ENCODE measurements at places on chromosomes 11 and 22. TPM values are rescaled to one million over a fixed set of nuclear protein-coding genes. Genes with fewer than 3 reads are reported as not detected.

Gene RFPL2
- not detected for total RNA-seq

Gene MPZL3
- 2.2 TPM for total RNA-seq

Gene PNPLA5
- not detected for total RNA-seq

Gene LMNTD2
- 1.6 TPM for total RNA-seq

Gene ADORA2A
- 12.4 TPM for total RNA-seq

Gene GRM5
- total RNA-seq, result under 0.01 TPM

Gene NOX4
- total RNA-seq, result not detected

Gene ABCC8
- 0.27 TPM for total RNA-seq

Gene TMEM41B
- 12.9 TPM for total RNA-seq

Gene MLC1
- 139 TPM for total RNA-seq

Gene GRIK4
- not detected for total RNA-seq

Gene CABP4
- 1.6 TPM for total RNA-seq

Gene TRIM48
- total RNA-seq, result not detected

Gene CASP1
- total RNA-seq, result 13.5 TPM

Gene OR2AT4
- total RNA-seq, result under 0.01 TPM

Gene INS
- total RNA-seq, result not detected

Gene MMP11
- total RNA-seq, result 3.2 TPM

Gene PARVG
- total RNA-seq, result 133 TPM

Gene KCNA4
- under 0.01 TPM for total RNA-seq

Gene OR5AS1
- not detected for total RNA-seq

Gene ZNF195
- 26.1 TPM for total RNA-seq

Gene TAGLN
- total RNA-seq, result 1.3 TPM

Gene THRSP
- total RNA-seq, result under 0.01 TPM

Gene PKNOX2
- not detected for total RNA-seq
